ENCODE measurements at places on chromosomes 3 and 15.

DNA sequence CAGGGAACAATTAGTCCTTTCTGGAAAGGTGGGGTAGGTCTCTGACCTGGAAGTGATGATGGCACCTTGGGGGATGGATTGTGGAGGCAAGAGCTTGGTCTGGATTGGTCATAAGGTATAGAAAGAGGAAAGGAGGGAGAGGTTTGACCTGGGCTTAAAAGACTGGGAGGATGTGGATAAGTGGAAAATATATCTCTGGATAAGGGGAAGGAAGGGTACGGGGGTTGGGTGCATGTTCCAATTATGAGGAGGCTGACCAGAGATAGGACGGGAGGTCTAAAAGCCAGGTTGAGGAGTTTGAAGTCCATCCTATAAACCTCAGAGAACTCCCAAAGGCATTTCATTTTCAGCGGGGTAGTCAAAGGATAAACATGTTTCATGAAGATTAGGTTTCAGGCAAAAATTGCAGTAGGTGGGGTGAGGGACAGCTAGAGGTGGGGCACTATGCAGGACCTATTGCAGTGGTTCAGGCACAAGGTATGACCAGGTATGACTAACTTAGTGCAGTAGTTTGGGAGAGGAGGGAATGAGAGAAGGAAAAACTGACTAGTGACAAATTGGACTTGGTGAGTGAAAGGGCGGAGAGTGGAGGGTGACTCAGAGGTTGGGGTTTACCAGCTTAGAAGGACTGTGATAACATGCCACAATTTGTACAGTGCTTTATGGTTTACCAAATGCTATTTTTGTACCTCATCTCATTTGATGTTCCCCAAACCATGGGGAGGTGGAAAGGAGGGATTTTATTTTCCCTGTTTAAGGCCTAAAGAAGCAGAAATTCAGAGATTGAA is 10.7 kb downstream of the PDE8A start:
- DNase-seq = no peak
- peaks cover 41% of the 10 kb centered on the region for H3K4me1 ChIP-seq

DNA sequence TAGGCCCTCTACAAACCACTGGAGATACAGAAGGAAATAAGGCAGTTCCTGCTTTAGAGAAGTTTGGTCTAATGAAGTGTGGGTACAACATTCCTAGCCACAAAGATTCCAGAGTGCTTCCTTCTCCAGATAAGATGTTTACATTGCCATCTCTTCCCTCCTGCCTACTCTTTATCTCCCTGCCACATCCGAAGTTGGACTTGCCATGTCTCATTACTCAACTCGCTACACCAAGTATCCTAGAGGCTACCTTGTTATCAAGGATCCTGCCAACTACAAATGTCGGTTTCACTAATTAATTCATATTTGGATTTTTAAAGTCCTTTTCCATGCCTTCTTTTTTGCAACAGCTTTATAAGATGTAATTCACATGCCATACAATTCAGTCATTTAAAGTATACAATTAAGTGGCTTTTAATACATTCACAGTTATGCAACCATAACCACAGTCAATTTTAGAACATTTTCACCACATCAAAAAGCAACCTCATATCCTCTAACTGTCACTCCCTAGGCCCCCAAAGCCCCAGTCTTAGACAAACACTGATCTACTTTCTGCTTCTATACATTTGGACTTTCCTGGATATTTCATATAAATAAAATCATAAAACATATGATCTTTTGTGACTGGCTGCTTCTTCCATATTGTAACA is 53.7 kb upstream of the CSTA start:
- no peak overlapping the region for H3K4me3 ChIP-seq
- peaks cover 4% of the 10 kb centered on the region for H3K36me3 ChIP-seq
- DNase-seq = no peak
- H3K27me3 ChIP-seq = peaks cover 1% of the 10 kb centered on the region
- H3K27ac ChIP-seq = no peak overlapping the region

DNA sequence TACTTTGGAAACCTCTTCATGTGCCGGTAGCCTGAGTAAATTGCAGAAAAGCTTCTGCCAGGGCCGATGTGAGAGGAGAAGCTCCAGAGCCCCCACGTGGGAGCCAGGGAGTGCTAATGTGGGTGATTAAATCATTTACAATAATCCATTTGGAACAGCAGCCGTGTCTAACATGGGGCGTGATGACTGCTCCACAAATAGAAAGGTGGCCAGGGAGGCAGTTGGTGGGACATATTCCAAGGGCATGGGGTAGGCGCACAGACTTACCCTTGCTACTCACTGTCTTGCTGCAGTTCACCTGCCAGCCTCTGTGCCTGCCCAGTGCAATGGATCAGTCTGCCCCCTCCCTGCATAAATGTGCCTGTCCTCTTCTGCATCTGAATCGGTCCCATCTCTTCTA is 39.3 kb upstream of the INSYN1 start:
- no peak overlapping the region for H3K27ac ChIP-seq
- no peak overlapping the region for H3K4me3 ChIP-seq
- no peaks in the 10 kb centered on the region for H3K36me3 ChIP-seq
- H3K27me3 ChIP-seq = no peaks in the 10 kb centered on the region

DNA sequence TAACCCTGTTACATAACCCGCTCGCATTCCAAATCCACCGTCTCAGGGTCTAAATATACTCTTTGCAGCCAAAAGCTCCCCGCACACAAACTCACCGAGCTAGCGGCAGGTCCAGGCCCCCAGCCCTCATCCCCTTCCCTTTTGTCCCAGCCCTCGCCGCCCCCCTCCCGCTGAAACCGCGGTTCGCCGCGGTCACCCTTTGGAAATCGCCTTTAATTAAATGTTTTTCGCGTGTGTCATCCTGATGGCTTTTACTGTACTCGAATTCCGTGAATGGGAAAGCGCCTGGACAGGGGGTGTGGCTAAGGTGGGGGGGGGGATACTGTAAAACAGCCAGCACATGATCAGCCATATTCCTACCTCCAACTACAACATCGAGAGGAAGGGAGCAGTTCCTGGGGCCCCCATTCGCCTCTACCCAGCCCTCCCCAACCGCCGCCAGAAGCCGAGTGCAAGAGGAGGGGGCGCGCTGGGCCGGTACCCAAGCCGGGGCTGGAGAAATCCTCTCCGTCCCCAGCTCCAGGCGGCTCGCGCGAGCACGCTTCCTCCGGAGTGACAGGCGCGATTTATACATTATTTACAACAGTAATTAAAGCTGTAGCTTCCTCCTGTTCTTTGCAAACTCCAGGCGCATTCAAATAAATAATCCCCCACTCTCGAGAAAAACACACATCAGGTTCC is 1.7 kb downstream of the RORA start:
- H3K27me3 ChIP-seq = peaks cover 72% of the 10 kb centered on the region
- no peak overlapping the region for H3K4me3 ChIP-seq
- H3K4me1 ChIP-seq = peaks cover 2% of the 10 kb centered on the region
- no peak for DNase-seq
